ENCODE measurements at places on chromosomes 12 and 14. TPM values are rescaled to one million over a fixed set of nuclear protein-coding genes. Genes with fewer than 3 reads are reported as not detected.

- no peak overlapping the region for H3K4me3 ChIP-seq
- peaks cover 8% of the 10 kb centered on the region for H3K4me1 ChIP-seq
- H3K36me3 ChIP-seq = no peaks in the 10 kb centered on the region
- DNase-seq = no peak
Measured at GRCh38 chr12:102567031-102567985, 86.9 kb upstream of the IGF1 start.

DNA sequence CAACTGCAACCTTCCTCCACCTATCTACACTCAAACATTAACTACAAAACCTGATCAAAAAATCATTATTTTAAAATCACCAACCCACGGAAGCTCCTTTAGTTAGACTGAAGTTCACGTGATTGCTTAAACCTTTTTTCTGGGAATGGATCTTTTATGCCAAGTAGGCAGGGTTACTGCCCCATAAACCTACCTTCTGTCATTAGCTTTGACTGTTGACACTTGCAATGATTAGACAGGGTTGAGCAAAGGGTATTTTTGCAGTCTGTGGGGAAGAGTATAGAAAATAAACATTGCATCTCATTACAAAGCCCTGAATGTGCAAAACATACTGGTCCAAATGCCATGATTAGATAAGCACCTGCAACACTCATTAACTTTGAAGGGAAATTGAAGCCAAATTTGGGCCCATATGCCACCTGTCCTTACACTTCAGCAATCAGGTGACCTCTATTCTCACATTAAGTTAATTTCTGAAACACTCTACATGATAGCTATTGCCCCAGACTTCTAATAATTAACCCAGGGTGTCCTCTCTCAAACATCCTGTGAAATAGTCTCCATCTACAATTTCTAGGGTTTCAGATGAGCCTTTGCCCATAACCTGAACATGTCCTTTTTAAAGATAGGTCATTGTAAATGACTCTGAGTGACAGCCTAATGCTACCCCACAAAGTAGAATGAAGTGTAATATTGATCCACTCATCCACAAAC lies 156.0 kb upstream of the PLEKHG7 start:
- no peak overlapping the region for H3K4me3 ChIP-seq
- no peaks in the 10 kb centered on the region for H3K36me3 ChIP-seq
- DNase-seq = peak; percentile 44
- no peaks in the 10 kb centered on the region for H3K27me3 ChIP-seq
- peaks cover 33% of the 10 kb centered on the region for H3K4me1 ChIP-seq
- H3K27ac ChIP-seq = peak overlapping the region; percentile 87

DNA sequence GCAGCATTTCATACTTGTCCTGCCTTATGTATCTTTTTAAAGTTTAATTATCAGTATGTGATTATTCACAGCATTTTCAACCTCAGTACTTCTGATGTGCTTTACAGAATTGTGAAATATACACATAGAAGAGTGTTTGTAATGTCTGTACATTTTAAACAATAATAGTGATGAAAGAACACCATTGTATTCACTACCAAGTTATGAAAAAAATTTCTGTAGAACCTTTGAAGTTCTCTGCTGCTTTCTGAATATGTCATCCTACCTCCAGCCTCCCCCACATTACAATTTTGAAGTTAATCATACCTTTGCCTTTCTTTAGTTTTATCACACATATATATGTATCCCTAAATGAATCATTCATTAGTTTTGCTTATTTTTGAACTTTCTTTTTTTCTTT lies 24.8 kb downstream of the FRMD6 start:
- DNase-seq = no peak
- H3K27me3 ChIP-seq = no peaks in the 10 kb centered on the region
- no peak overlapping the region for H3K27ac ChIP-seq
- H3K4me1 ChIP-seq = peaks cover 19% of the 10 kb centered on the region

DNA sequence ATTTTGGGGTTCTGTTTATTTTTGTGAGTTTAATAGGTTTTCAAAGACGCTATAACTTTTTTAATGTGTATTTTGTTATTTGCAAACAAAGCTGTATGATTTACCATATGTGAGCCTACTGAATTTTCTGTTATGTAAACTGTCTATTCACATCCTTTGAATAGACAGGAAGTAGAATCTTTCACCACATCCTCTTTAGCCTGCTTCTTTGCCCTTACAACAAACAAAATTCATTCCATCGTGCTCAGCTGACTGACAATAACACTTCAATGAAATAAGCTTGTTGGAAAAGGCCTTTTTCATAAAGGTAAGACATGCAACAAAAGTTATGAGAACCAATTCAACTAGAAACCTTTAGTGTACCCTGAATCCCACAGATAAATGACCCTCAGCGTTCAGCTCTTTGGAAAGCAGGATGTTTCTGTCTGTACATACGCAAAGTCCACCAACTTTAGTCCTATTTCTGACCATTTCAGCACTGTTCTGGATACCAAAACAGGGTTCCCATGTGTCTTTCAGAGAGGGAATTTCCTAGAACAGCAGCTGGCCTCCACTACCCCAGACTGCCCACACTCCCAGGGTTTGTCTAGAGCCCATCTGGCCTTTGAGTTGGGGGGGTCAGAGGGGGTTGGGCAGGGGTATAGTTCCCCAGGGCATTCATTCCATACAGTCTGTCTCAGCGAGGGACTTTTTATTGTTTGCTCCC lies 71.3 kb downstream of the DUSP6 start:
- H3K27me3 ChIP-seq = no peaks in the 10 kb centered on the region
- H3K36me3 ChIP-seq = no peaks in the 10 kb centered on the region
- no peak for DNase-seq
- no peak overlapping the region for H3K4me3 ChIP-seq

DNA sequence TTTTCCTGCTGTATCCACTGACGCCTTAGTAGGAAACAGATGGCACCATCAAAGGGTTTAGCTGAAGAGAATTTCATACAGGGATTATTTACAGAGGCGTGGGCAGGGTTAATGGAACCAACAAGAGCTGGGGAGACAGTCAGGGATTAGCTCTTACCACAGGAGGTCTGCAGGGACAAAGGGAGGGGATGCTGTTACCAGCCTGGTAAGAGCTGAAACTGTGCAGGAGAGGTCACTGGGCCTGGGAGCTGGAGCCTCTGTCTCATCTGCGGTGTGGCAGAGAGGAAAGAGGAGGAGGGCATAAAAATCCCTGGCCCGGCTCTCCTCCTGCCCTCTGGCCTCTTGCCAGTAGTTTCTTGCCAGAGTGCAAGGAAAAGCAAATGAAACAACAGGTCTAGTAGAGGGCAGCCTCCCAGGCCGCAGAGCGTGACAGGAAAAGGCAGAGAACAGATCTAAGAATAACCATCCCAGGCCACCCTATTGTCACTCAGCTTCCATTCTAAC lies 18.9 kb upstream of the POC1B start:
- no peak overlapping the region for H3K27ac ChIP-seq
- H3K36me3 ChIP-seq = no peaks in the 10 kb centered on the region
- H3K4me1 ChIP-seq = no peaks in the 10 kb centered on the region
- H3K27me3 ChIP-seq = no peaks in the 10 kb centered on the region

DNA sequence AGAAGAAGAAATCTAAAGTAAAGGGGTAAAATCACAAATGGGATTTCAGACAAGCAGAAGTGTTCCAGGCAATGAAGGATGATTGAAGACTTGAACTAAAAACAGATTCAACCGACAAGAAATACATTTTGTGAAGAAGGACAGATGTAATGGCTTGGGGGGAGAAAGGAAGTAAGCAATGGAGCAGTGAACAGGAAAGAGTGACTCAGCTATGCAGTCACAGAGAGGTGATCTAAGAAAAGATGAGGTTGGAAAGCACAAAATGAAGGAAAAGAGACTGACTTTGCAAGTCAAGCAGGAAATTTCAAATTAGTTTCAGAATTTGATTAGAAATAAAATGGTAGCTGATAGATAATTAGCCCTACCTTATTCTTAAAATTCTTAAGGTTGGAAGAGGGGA lies 66.5 kb downstream of the PUS7L start:
- H3K36me3 ChIP-seq = no peaks in the 10 kb centered on the region
- no peaks in the 10 kb centered on the region for H3K27me3 ChIP-seq
- no peak overlapping the region for H3K27ac ChIP-seq
- DNase-seq = no peak

DNA sequence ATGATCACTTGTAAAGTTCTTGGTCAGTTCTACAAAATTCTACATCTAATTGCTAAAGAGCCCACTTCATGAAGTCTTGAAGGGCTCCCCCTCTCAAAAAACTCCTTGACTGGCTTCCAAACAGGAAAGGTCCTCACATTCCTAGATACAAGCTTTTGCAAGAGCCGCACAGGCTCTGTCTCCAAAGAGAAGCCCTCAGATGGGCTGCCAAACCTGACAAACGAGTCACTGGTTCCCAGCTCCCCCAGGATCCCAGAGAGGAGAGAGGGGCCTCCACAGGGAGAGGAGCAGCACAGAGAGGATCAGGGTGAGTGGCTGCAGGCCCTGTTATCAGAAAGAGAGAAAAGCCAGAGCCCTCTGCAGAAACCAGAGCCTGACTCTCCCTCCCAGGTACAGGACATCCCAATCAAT lies 5.8 kb downstream of the NID2 start:
- H3K27me3 ChIP-seq = peaks cover 16% of the 10 kb centered on the region
- peak; percentile 42 for DNase-seq
- no peak overlapping the region for H3K4me3 ChIP-seq
- peak overlapping the region; percentile 20 for H3K27ac ChIP-seq
- peaks cover 37% of the 10 kb centered on the region for H3K4me1 ChIP-seq

GRCh38 chr12:65695113-65695865 lies 129.0 kb upstream of the HMGA2 start:
- peak overlapping the region; percentile 41 for H3K27ac ChIP-seq
- no peaks in the 10 kb centered on the region for H3K27me3 ChIP-seq
- no peak overlapping the region for H3K4me3 ChIP-seq
- H3K4me1 ChIP-seq = no peaks in the 10 kb centered on the region
- no peaks in the 10 kb centered on the region for H3K36me3 ChIP-seq
- DNase-seq = peak; percentile 69

DNA sequence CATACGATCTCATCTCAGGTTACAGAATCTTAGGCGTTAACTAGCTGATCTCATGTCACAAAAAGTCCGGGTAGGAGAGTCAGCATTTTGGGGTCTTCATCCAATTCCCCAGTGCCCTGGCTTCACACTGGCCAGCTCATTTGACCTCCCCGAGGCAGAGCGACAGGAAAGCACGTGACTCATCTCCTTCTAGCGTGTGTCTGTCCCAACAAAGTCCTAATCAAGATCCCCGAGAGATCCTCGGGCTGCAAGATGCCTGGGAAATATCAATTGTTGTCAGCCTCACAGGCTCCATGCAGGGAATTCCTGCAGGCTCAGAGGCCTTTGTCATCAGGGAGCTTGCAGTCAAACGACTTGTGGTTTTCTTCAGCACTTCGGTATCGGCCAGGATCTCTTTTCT lies 57.5 kb downstream of the ZNF664 start:
- H3K36me3 ChIP-seq = no peaks in the 10 kb centered on the region
- peak; percentile 73 for DNase-seq
- no peaks in the 10 kb centered on the region for H3K27me3 ChIP-seq
- H3K4me1 ChIP-seq = peaks cover 9% of the 10 kb centered on the region

DNA sequence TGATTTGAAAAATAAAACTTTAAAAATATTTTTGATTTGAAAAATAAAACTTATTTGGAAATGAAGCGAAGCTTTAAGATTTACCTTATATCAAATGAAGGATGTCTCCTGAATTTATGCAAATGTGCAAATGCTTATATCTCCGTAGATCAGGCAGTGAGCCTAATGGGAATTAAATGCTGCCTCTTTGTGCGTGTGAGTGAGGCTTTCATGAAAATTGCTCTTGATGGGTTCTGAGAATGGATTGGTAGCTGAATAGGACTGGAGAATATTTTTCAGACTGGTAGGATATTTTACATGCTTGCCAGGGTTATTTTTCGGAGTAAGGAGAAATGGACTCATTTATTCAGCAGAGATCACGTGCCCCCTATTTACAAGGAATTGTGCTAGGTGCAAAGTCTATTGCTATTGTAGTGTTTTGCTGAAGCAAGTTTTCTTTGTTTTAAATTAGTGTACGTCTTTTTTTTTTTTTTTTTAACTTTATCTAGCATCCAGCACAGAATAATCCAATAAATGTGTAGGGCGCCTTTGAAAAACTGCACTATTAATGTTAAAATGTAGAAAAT lies 2.4 kb downstream of the VRK1 start:
- no peaks in the 10 kb centered on the region for H3K27me3 ChIP-seq
- H3K4me1 ChIP-seq = no peaks in the 10 kb centered on the region
- no peak for DNase-seq
- no peak overlapping the region for H3K27ac ChIP-seq

DNA sequence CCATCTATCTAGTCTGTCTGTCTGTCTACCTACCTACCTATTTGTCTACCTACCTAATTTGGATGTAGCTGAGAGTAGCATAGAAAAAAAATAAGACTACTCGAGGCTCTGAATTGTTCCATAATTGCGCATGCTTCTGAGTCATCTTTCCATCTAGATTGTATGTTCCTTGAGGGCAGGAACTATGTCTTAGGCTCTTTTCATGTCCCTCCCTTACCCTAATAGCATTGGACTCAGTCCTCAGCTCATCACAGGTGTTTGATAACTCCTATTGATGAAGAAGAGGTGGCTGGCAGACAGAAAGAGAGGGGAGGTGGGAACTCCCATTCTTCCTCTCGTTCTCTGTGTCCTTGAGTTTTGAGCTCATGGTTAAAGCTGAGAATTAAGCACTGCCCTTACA lies 263.7 kb downstream of the TTC6 start:
- H3K4me1 ChIP-seq = no peaks in the 10 kb centered on the region
- no peak overlapping the region for H3K4me3 ChIP-seq
- DNase-seq = no peak
- H3K27me3 ChIP-seq = no peaks in the 10 kb centered on the region
- no peaks in the 10 kb centered on the region for H3K36me3 ChIP-seq

GRCh38 chr12:106776897-106777296 lies 2.4 kb downstream of the RIC8B start:
- no peak overlapping the region for H3K4me3 ChIP-seq
- H3K4me1 ChIP-seq = no peaks in the 10 kb centered on the region
- H3K36me3 ChIP-seq = no peaks in the 10 kb centered on the region
- no peak overlapping the region for H3K27ac ChIP-seq

GRCh38 chr12:83185241-83185640 lies 498.5 kb downstream of the TMTC2 start:
- H3K4me3 ChIP-seq = no peak overlapping the region
- no peaks in the 10 kb centered on the region for H3K4me1 ChIP-seq
- no peak overlapping the region for H3K27ac ChIP-seq
- no peaks in the 10 kb centered on the region for H3K36me3 ChIP-seq

- no peaks in the 10 kb centered on the region for H3K36me3 ChIP-seq
- peak overlapping the region; percentile 21 for H3K27ac ChIP-seq
- DNase-seq = no peak
- no peaks in the 10 kb centered on the region for H3K27me3 ChIP-seq
- peaks cover 9% of the 10 kb centered on the region for H3K4me1 ChIP-seq
Measured at GRCh38 chr12:11743423-11744409, 94.2 kb downstream of the ETV6 start.

GRCh38 chr14:76828339-76829012 lies 2.3 kb downstream of the LRRC74A start:
- H3K36me3 ChIP-seq = no peaks in the 10 kb centered on the region
- DNase-seq = no peak
- no peak overlapping the region for H3K4me3 ChIP-seq
- H3K4me1 ChIP-seq = no peaks in the 10 kb centered on the region
- H3K27me3 ChIP-seq = no peaks in the 10 kb centered on the region

- no peak overlapping the region for H3K4me3 ChIP-seq
- no peaks in the 10 kb centered on the region for H3K36me3 ChIP-seq
- no peaks in the 10 kb centered on the region for H3K4me1 ChIP-seq
- H3K27ac ChIP-seq = no peak overlapping the region
Measured at GRCh38 chr14:100608586-100609330, 21.5 kb upstream of the BEGAIN start.

TPH2 gene
- total RNA-seq = not detected

C1R gene
- total RNA-seq = 80.1 TPM

CLEC1B gene
- 0.20 TPM for total RNA-seq

REP15 gene
- total RNA-seq = 1.6 TPM

PRKCH gene
- total RNA-seq = 11.2 TPM

GALNT6 gene
- 41.3 TPM for total RNA-seq

GSG1 gene
- total RNA-seq = 1.5 TPM

AQP2 gene
- total RNA-seq = 0.08 TPM

ZFHX2 gene
- total RNA-seq = 0.28 TPM
